Activated T-cell treated with anti-CD3 and anti-CD28 coated beads for 24 hours (primary cell): ENCODE measurements at places on chromosomes 2 and 18.

DNA sequence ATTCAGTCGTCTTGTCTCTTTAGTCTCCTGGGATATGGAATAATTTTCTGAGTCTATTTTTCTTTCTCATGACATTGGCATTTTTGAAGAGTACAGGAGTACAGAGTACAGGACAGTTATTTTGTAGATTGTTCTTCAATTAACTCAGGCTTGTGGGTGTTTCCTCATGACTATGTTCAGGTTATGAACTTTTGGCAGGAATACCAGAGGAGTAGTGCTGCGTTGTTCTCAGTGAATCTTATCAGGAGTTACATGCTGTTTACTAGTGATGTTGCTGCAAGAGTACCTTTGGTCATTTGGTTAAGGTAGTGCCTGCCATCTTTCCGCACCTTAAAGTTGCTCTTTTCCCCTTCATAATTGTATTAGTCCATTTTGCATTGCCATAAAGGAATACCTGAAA is 41.3 kb upstream of the AGFG1 start:
- no peak for DNase-seq

- DNase-seq = peak; percentile 49
Measured at GRCh38 chr18:63161032-63161760, 158.4 kb downstream of the BCL2 start.

GRCh38 chr2:56325661-56326345 is 142.0 kb downstream of the CCDC85A start:
- DNase-seq = no peak

DNA sequence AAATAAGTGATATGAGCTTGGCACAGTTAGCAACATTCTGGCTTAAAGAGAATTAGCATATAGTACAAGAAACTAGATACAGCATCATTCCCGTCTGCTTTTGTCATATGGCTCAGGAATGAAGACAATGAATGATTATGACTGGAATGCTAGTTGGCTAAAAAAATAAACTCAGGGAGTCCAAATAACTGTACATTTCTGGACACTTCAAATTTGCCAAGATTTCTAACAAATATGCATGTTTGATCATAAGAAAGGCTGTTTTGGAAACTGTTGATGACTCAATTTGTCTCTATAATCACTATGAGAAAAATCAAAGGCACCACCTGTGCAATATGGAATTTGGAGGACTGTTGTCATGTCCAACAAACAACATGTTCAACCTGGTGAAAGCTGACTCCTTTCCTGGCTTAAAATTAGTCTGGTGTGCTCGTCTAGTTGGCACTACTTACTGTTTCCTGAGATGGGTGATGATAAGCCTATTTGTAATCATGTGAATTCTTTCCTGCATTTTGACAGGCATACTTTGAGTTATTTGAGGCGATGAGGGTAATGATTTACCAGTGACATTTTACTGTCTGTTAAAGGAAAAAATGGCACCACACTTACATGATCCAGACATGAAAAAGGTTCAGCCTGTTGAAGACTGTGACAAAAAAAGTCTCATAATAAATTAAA is 133.9 kb upstream of the CDH20 start:
- DNase-seq = no peak

GRCh38 chr18:54926593-54927325 is 32.5 kb downstream of the CCDC68 start:
- DNase-seq = no peak

GRCh38 chr2:67566285-67566684 is 169.2 kb downstream of the ETAA1 start:
- DNase-seq = no peak

DNA sequence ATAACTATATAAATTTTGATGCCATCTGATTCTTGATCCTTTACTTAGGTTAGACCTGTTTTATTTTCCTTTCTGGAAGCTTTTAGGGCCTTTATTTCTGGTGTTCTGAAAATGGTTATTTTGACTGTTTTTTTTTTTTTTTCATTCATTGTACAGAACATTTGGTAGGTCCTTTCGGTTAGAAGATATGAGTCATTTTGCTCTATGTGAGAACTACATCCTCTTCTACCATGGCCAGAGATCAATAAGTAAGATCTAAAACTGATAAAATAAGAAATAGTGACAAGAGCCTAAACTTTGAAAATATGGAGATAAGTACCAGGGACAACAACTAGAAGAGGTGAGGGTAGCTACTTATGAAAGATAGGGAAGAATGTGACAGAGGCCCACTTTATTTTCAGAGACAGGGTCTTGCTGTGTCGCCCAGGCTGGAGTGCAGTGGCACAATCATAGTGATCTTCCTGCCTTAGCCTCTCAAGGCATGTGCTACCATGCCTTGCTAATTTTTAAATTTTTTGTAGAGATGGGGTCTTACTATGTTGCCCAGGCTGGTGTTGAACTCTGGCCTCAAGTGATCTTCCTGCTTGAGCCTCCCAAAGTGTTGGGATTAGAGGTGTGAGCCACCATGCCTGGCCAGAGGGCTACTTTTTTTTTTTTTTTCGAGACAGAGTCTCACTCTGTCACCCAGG is 66.5 kb downstream of the EIF2AK3 start:
- DNase-seq = no peak

DNA sequence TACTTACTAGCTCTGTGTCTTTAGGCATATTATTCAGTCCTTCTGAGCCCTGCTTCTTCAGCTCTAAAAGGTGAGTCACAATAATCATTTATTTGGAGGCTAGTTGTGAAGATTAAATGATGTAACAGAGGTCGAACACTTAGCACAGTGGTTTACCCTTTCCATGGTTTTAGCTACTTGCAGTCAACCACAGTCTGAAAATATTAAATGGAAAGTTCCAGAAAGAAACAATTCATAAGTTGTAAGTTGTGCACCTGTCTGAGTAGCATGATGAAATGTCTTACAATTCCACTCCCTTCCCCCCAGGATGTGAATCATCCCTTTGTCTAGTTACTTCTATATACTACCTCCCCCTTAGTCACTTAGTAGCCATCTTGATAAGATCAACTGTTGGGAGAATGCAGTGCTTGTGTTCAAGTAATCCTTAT is 217.6 kb upstream of the THUMPD2 start:
- DNase-seq = no peak

- DNase-seq = no peak
Measured at GRCh38 chr2:126635281-126635680, 20.7 kb upstream of the GYPC start.

DNA sequence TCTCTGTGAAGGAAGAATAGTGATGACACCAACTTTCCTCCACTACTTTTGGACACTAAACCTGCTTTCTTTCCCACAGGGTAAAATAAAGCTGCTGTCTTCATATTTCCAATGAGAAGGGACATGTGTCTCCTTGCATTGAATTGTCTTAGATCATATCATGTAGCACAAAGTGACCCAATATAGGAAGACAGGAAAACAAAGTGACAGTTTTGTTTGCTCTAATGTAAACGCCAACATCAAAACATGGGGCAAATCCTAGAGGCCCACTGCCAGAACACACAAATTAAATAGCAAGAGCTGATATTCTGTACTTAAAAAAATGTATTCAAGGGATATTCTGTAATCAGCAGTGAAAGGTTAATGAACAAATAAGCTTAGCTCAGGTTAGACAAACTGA is 36.1 kb downstream of the ARHGAP15 start:
- DNase-seq = no peak

GRCh38 chr18:26813043-26813442 is 52.5 kb downstream of the AQP4 start:
- DNase-seq = no peak

DNA sequence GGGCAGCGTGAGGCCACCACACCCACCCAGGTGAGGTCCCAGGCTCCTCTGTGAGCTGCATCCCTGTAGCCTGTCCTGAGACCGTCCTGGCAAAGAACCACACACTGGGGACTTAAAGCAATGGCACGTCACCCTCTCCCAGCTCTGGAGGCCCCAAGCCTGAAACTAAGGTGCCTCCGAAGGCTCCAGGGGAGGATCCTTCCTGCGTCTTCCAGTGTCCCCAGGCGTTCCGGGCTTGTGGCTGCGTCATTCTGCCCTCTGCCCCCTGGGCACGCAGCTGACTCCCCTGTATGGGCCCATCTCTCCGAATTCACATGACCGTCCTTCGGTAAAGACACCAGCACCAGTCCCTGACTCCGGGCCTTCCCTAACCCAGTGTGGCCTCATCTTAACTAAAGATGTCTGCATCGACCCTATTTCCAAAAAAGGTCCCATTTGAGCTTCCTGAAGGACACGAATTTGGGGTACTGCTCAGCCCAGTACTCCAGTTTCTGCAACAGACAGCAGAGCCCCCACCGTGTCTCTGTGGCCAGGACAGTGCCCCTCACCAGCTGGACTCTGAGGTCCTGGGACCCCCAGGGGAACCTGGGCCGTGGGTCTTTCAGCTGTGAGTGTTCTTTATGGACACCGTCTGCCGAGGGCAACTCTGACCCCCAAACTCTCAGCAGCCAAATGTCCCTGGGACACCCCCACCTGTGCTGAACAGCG is 75.2 kb upstream of the CTDP1 start:
- DNase-seq = no peak

DNA sequence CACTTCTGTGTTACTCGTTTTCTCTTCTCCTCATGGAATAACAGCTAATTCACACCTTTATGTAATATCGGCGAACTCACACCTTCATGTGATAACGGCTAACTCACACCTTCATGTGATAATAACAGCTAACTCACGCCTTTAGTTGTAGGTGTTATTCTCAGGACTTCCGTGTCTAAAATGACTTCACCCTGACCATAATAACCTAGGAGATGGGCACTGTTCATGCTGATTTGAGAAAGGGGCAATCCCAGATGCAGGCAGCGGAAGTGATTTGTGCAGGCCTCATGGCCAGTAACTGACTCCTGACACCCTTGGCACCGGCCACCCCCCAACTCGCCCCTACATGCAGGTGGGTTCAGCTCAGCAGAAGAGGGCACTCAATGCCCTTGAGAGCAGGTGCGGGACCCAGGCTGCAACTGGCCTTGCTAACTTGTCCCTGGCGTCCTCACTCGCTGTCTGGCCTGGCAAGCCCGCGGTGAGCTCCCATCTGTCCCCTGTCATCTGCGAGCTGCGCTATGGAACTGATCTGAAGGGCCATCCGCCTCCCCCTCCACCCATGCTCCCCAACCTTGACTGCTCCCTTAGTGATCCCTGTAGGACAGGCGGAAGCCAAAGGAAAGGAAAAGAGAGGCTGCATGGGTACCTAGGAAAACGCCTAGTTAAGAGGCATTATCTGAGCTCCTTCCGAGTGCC is 42.6 kb upstream of the MTCL1 start:
- no peak for DNase-seq

GRCh38 chr2:22756276-22757043 is 628.5 kb upstream of the KLHL29 start:
- DNase-seq = no peak

DNA sequence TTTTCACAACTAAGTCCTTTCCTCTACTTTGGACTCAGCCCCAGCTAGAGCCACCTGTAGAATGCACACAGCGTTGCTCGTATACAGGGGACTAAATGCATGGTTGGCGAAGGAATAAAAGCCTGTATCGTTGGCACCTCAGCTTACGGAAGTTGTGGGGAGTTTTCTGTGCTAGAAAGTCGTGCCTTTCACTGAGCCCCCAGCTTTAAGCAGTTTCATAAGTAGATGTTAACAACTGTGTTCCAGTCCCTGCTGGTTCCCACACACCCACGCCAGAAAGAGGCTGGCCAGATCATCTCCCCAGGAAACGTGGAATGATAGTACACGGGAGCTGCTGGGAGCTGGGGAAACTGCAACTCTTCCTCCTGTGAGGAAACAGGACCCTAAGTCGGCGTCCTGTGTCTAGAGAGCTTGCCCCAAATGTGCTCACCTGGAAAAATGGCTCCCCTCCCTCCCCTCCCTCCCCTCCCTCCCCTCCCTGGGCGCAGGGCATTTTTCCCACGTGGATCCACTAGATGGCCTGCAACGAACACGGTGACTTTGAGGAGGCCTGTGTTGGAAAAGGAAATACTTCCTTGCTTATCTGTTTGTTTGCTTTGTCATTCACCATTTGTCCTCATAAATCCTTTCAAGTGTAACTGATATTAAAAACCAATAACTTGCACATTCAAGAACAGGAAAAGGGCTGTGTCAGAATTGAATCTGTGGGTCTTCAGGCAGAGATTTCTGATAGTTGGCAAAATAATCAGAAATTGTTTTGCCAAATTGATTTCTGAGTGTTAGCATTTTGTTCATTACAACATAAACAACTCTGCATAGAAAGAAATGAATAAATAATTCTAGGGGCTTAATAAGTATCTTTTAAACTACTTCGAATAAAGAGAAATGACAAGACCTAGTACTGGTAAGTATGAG is 43.9 kb upstream of the RFX8 start:
- DNase-seq = no peak

GRCh38 chr2:153388246-153388645 is 90.3 kb downstream of the RPRM start:
- DNase-seq = no peak

DNA sequence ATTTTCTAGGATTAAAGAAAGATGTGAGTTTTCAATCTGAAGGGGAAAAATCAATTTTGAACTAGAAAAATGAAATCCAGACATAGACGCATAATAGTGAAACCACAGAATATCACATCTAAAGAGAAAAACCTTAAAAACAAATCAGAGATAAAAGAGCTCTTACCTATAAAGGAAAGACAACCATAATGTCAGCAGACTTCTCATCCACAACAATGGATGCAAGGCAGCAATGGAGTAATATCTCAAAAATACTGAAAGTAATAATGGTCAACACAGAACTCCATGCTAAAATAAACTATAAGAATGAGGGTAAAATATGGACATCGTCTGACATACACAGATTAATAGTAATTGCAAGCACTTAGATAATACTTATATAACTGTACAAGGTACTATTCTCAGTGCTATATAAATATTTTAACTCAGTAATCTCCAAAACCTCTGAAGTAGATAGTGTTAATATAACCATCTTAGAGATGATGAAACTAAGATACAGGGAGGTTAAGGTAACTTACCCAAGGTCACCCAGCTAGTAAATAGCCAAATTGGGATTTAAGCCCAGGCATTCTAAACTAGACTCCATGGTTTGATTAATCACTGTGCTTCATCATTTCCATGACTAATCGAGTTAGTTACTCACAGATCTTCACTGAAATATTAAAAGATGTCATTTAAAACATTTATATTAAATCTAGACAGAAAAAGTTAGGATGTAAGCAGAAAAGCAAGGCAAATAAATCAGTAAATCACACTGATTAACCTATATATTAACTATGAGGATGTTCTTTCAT is 89.4 kb upstream of the SPTBN1 start:
- DNase-seq = no peak

- DNase-seq = no peak
Measured at GRCh38 chr2:234939996-234940395, 11.8 kb upstream of the SH3BP4 start.

DNA sequence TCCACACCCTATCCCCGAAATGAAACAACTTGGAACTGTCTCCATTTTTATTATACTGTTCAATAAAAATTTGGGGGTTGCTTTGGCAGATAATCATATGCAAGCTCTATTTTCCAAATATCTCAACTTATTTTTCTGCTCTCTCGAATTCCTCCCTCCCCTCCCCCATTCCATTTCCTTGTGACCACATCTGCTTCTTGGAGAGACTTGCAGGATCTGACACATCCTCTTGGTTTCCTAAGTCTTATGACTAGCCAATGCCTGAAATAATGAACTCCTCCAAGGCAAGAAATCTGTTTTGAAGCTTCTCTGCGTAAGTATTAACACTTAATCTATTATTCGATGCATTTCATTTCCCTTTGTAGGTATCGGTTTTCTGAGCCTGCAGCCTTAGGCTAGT is 16.1 kb downstream of the TGIF1 start:
- no peak for DNase-seq

- no peak for DNase-seq
Measured at GRCh38 chr18:43303376-43303775, 26.1 kb upstream of the SYT4 start.
